ENCODE measurements at places on chromosomes 11 and 22.

GRCh38 chr11:128580612-128581011, 6.7 kb downstream of the ETS1 start:
- no peak for DNase-seq

- DNase-seq: no peak
Observed at GRCh38 chr11:68039526-68040086, 781 bp downstream of the TCIRG1 start.

DNA sequence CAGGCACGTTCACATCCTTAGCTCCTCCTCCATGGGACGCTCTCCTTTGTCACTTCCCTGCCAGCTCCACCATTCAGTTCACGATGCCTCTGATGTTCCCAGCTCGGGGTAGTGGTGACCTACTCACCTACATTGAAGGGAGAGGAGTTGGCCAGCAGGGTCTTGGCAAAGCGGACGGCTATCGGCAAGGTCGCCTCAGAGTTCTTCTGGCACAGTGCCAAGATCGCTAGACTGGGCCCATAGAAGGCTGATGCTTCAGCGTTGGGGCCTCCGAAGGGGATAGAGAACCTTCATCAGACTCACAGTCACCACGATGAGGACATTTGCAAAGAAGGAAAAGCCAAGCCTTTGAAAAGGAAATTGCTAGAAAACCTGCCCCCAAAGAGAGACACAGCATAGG, 3.0 kb downstream of the CBLIF start:
- peak; percentile 3 for DNase-seq

DNA sequence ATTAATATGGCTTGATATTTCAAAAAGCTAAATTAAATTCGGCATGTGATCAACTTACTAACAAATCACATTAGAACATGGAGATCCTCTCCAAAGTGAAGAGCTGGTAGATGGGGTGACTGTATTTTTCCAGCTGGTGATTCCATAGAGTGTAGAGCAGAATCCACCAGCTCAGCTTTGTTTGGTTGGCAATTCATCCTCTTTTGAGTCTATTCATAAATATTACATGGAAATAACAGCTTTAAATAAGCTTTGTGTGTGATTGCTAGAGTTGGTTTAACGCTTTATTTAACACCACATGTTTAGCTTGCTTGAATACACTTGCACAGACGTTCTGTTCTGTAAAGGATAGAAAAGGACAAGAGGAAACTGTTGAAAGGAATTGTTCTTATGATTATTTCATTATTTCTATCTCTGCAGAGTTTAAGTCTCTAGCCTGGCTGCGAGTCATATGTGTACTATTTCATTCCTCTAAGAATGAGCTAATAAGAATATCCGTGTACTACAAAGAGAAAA, 738.3 kb upstream of the KIRREL3 start:
- no peak for DNase-seq

DNA sequence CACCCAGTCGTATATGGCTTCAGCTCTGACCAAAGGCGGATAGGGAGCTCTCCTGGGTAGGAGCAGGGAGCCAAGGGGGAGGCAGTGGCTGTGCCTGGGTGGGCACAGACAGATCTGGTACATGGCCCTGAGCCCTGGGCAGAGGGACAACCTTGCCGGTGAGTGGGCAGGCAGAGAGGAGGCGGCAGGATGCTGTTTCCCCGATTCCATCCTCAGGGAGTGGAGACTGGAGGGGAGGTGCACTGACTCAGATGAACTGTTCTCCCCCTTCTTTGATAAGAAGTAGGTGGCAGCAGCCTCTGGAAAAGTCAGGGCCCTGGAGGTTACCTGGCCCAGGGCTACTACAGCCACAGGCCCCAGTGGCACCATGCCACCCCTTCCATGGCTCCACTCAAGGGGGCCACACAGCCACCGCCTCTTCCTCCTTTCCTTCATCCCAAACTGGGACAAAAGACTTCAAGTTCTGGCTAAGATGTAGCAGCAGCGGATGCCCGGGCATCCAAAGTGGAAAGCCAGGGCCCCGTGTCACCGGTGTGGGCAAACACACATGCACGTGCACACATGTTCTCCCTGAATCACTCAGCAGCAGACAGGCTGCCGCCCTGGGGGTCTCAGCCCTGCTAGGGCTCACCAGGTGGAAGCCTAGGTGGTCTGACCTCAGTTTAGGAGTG, 13.4 kb downstream of the CXCR5 start:
- DNase-seq: no peak

DNA sequence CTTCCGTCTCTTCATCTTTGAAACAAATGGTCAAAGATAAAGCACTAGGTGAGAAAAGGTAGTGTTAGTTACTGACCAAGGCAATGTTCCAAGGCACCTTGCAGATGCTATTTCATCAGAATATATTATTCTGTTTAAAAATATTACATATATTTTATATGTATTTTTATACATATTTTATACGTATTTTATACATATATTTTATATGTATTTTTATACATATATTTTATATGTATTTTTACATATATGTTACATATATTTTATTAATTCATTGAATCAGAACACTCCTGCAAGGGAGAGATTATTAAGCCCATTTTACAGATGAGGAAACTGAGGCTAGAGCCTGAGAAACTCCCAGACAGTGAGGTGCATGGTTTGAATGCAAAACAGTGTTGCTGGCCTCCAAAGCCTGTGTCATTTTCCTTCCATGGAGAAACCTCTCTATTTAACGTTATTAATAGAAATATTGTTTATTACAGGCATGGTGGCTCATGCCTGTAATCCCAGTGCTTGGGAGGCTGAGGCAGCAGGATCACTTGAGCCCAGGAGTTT, 120.6 kb upstream of the CD82 start:
- DNase-seq: no peak

DNA sequence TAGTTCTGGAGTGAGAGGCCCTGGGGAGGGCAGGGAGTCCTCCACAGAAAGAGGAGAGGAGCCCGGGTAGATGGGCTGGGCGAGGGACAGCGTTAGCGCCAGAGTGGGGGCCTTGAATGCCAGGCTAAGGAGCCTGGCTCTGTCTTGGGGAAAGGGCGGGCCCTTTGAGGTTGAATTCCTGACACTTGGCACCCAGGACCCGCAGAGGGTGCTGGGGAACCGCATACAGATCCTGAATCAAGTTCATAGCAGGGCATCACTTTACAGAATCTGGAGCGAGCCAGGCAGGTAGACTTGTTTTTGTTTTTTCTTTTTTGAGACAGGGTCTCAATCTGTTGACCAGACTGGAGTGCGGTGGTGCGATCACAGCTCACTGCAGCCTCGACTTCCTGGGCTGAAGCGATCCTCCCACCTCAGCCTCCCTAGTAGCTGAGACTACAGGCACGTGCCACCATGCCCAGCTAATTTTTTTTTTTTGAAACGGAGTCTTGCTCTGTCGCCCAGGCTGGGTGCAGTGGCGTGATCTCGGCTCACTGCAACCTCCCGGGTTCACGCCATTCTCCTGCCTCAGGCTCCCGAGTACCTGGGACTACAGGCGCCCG, 6.1 kb downstream of the CARNS1 start:
- DNase-seq: no peak

DNA sequence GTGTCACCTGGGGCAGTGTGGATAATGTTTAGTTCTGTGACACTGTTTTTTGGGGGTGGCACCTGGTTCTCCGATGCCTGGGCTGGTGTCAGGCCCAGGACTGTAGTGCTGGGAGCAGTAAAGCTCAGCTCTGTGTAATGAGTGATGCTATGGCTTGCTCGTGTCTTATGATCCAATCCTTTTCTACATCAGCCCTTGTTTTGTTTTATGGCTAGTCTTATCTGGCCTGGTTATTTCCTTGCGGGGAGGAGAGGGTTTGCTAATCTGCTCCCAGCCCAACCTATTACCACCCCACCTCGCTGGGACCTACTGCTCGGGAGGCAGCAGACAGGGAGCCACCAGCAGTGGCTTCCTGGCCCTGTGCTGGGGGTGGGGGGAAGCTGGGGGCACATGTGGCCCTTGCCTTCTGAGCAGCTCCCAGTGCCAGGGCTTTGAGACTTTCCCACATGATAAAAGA, 35.0 kb upstream of the TPBGL start:
- DNase-seq: no peak

DNA sequence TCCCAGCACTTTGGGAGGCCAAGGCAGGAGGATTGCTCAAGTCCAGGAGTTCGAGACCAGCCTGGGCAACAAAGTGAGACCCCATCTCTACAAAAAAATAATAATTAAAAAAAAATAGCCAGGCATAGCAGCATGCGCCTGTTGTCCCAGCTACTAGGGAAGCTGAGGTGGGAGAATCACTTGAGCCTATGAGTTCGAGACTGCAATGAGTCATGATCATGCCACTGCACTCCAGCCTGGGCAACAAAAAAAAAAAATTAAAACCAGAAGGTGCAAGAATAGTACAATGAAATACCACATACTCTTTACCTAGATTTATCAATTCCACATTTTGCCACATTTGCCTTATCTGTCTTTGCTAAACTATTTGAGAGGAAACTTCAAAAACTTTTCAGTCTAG, 8.2 kb downstream of the DPF2 start:
- no peak for DNase-seq

DNA sequence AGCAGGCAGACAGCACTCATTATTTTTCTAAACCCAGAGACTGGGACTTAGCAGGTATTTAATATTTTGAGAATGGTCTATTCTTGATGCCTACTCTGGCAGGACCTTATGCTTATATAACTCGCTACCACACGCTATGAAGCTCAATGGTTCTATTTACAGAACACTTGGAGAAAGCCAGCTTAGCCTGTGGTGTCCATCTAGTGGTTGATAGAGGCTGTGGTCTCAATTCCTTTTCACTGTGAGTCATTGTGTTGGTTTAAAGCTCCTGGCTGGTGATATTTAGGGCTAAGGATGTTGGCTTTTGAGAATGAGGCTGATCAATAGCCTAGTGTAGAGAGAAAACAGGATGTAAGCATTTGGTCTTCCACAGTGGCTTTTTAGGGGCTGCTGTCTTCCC, 206.4 kb downstream of the DBX1 start:
- DNase-seq: peak; percentile 76

GRCh38 chr11:68431984-68432645, 28.4 kb upstream of the PPP6R3 start:
- DNase-seq: no peak

- peak; percentile 11 for DNase-seq
Observed at GRCh38 chr11:128701086-128701485, 7.2 kb downstream of the FLI1 start.

GRCh38 chr22:17580441-17581031, 17.2 kb downstream of the SLC25A18 start:
- peak; percentile 76 for DNase-seq

DNA sequence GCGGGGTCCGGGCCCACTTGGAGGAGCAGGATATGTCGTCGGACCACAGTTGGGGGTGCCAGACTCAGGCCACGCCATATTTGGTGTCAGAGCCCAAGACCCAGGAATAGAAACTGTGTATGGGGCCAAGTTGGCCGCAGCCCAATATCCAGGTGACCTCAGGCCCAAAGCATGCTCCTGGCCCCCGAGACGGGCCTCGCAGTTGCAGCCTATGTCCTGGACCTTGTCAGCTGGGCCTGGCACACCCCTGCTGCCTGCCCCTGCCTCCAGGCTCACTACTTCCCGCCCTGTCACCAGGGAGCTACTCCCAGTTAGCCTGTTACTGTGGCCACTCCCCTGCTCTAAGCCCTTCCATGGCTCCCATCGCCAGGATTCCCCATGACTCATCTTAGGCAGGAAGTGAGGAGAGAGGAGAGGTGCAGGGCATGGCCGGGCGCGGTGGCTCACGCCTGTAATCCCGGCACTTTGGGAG, 23.1 kb downstream of the A4GALT start:
- peak; percentile 91 for DNase-seq

- DNase-seq: no peak
Observed at GRCh38 chr11:64923151-64923661, 1.3 kb upstream of the PPP2R5B start.

GRCh38 chr11:77109236-77110019, 6.8 kb downstream of the OMP start:
- peak; percentile 54 for DNase-seq

DNA sequence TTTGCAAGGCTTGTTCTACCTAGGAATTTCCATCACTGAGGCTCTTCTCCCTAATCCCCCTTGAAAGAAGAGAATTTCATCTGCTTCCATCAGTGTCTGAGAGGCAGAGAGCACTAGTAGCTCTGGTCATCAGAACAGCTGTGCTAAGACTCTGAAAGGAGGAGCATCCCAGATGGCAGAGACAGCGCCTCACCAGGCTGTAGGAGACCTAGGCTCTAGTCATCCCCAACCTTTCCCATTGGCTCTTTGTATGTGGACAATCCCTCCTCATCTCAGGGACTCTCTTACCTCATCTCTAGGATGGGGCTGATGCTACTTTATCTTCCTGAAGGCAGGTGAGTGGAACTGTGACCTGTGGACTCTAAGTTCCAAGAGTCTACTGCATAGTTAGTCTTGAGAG, 8.8 kb upstream of the OR9I1 start:
- DNase-seq: no peak

DNA sequence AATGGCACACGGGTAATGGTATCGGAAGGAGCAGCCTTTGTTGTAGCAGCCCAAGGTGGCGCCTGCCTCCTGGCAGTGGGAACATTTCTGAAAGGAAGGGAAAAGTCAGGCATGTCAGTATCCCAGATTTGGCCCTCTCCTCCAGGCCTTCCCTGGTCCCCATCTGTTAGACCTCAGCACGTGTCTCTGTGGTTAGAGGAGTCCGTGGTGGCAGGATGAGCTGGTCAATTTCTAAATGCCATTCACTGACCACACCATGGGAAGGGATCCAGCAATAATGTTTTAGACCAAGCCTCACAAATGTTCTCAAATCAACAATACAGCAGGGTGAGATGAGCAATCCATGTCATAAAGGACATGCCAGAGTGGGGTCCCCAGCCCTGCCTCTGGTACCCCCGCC, 49.0 kb upstream of the CYP2D6 start:
- DNase-seq: peak; percentile 71

GRCh38 chr11:35160902-35161597, 22.1 kb downstream of the CD44 start:
- no peak for DNase-seq

DNA sequence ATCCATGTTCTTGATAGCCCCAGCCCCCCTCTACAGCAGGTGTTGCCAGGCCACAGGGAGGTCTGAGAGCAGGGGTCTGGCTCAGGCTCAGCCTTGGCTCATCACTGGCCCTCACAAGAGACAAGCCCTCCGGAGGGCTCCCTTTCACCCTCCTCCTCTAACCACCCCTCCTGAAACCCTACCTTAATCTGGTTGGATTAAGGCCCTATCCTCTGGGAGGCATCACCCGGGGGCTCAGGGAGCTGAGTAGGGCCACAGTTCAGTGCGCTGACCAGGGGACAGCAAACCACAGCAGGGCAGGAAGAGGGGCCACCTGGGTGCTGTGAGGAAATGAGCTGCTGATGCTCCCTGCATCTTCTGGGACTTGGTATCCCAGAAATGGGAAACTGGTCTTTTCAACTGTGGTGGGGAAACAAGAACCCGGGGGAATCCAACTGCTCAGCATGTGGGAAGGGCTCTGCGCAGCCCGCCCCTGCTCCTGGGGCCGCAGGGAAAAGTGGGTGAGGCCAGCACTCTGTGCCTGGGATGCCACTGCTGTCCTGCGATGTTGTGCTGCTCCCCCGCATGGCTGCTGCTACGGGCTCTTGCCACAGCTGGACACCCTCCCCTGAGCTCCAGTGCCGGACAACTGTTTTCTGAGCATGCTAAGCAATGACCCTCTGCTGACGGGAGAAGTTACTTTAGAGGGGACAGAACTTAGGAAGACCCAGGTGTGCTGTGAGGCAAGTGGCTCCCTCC, 17.5 kb downstream of the ADORA2A start:
- DNase-seq: no peak
